ENCODE measurements at places on chromosomes 6 and 20. TPM values are rescaled to one million over a fixed set of nuclear protein-coding genes. Genes with fewer than 3 reads are reported as not detected.

CRIP3 gene
- total RNA-seq, result not detected

- DNase-seq, result no peak
These were observed 15.9 kb downstream of the UNC5CL start for GRCh38 chr6:41023114-41023513.

CLDN20 gene
- total RNA-seq, result not detected

- DNase-seq, result no peak
These were observed 137.7 kb downstream of the INSM1 start for GRCh38 chr20:20505554-20505953.

DNA sequence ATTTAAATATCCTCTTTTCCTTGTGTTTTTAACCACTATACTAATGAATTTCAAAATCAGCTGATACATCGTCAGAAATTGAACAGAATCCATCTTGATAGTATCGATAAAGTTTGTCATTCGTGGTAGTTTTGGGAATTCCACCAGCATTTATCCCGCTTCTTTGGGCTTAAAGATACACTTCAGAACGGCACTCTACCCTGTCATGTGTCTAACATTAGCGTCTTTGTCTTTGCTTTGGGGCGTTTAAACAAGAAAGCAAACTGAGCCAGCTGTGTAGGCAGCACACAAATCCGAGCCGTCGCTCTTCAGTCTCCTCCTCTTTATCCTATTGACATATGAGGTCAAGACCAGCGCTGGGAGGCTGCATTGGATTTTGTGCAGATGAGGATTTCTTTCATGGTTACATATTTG, 27.5 kb upstream of the NHSL1 start:
- DNase-seq, result no peak

- DNase-seq, result no peak
These were observed at the start of gene LIME1 for GRCh38 chr20:63735859-63736718. LIME1 (plus strand) TSS chr20:63736664; CDS start chr20:63737550, 886 bp downstream.

Measured in HCT116 (cell line).